Stimulated activated CD8-positive, alpha-beta memory T cell treated with anti-CD3 and anti-CD28 coated beads, Interleukin-4, amount 100 ng/mL, for 4 hours (primary cell): ENCODE measurements at places on chromosomes 16 and 17.

- no peak for DNase-seq
Measured at GRCh38 chr17:29847527-29848400, 82.3 kb downstream of the SSH2 start.

- DNase-seq = no peak
Measured at GRCh38 chr17:66988069-66988798, 23.7 kb downstream of the CACNG4 start.

DNA sequence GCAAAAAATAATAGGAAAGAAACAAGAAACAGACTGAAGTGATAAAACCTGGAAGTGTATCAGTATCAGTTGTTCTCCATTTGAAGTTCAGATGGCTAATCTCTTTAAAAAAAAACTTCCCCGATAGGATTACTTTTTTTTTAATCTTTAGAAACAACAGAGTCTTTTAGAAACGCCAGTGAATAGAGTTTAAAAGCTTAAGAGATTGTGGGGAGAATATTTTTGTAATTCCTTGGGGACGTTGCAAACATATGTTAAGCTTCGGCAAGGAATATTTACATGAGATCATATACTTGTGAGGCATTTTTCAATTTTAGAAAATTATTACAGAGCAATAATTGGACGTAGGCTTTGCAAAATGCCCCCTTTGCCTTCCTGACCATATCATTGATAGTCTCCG lies 13.2 kb downstream of the MAF start:
- no peak for DNase-seq

DNA sequence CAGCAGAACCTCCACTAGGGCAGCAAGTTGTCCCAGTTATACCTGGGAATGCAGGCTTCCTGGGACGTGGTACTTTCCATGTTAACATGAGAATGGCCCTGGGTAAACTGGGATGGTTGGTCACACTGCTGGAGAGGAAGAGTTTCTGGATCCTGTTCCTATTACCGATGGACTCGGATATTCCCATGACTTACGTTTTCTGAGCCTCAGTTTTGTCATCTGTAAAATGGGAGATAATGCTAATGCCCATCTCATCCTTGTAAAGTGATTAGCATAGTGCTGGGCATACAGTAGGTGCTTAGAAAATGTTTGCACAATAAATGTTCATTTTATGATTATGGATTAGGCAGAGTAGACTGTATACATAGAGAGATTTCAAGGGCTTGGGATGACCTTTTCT lies 280.9 kb upstream of the EEF2KMT start:
- no peak for DNase-seq
